Spleen (tissue), 13 donors: ENCODE measurements at places on chromosomes 2 and 18.

DNA sequence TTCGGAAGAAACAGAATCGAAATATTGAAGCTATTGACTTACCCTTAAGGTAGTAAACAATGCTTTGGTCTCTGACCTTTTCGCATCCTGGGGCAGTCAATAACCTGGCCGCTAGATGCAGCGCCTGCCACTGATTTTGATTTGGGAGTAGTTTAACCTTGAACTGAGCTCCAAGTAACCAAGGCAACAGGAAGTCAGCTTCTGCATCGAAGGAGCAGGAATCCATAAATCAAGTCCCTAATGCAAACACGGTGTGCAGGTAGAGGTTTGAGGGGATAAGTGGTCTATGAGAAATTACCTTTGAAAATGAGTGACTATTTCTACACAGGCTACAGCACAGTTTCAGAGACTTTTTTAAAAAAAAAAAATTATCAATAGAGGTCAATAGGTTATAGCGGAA lies 353.5 kb downstream of the SETBP1 start:
- no peak for DNase-seq

DNA sequence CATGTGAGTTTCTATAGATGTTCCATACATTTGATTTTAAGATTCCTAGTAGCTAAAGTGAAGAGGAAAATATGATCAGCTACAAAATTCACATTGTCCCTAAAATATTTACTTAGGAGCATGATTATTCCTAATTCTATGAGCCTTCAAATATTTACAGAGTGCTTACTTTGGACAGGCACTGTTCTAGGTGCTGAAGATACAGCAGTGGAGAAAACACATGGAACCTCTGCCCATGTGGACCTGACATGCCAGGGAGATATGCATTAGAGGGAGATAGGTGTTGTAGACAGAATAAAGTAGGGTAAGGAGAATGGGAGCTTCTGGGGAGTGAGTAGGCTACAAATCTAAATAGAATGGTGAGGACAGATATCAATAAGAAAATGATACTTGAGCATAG lies 62.6 kb upstream of the TACR1 start:
- no peak for DNase-seq

DNA sequence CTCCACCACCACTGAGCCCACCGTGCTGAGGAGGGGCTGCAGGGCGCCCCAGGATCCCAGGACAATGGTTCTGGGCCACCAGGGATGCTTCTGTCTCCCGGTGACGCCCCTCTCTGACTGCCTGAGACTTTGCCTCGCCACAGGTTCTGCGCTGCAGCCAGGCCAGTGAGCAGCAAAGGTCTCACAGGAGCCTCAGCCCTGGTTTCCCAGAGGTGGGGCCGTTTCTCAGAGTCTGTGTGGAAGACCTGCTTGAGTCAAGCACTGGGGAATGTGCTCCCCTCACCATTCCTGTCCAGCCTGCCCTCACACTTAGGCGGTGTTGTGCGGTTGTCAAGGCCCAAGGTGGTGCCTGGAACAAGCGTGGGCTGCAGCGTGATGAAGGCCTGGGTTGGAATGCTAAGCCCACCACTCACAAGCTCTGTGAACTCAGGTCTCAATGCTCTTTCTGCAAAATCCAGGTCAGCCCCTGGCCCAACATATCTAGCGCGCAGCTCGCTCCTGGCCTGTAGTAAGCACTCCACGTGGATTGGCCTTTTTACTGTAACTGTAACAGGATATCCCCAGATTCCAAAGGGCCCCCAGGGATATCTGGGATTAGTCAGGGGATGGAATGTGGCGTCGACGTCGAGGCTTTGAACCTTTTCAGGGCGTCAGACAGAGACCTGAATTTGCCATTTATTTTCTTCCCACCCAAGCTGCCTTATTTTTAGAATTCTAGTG lies 47.6 kb downstream of the PLB1 start:
- no peak for DNase-seq

DNA sequence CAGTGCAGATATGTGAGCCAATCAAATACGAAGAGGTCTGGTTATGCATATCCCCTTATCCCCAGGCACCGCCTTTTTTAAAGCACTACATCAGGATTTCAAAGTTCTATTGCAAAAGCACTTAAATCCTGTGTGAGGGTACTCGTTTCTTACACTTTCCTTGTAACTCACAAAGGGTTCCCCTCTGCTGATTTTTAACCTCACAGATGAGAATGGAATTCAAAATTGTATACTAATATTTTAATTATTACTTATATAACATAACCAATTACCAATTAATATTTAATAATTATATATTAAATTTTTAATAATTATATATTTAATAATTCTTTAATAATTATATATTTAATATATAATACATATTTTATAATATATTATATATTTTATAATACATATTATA lies 126.2 kb upstream of the MAPRE2 start:
- DNase-seq = no peak

DNA sequence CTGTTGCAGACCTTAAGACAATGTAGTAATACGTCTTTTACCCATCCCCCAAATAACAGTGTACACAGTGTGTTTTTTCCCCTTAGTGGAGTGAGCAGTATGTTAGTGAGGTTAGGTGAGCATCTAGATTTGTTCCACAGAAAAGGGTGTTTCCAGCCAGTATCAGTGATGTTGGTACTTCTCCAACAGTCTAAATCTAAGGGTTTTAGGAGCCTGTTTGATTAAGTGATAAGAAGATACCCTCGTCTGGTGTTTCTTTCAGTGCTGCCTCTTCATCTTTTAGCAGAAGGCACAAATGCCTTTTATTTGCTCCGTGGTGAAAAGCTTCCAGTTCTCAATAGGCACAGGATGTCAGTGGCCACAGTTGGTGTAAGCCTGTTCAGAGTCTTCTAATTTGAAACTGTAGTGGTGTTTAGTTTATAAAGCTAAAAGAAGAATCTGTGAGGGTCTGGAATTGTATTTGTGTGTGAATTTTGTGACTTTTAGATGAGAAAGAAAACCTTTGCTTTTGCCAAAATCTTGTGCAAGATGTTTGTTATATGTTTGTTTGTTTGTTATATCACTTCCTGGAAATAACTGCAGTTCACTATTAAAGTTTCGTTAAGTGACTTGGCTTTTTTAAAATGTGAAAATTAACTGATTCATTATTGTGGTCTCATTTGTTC lies 71.2 kb downstream of the MAP4K4 start:
- no peak for DNase-seq

DNA sequence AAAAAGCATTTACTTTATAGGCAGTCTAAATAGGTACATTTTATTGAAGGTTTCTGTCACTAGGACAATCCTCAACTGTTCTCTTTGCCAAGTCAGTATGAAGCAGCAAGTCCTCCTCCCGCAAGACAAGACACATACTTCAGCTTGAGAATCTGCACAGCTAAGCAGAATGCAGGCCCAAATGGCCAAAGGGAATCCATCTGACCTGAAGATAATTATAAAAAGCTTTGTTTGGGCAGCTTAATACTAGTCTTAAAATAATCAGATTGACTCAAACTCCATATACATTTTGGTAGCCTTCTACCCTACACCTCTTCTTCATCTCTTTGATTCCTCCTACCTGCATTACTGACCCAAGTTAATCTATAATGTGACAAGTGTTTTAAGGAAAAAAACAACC lies 1.8 kb downstream of the LANCL1 start:
- no peak for DNase-seq

- no peak for DNase-seq
These were observed 185.9 kb downstream of the AGPS start for GRCh38 chr2:177578454-177578853.

GRCh38 chr2:233791151-233791882 lies 13.2 kb downstream of the MROH2A start:
- peak; percentile 41 for DNase-seq

DNA sequence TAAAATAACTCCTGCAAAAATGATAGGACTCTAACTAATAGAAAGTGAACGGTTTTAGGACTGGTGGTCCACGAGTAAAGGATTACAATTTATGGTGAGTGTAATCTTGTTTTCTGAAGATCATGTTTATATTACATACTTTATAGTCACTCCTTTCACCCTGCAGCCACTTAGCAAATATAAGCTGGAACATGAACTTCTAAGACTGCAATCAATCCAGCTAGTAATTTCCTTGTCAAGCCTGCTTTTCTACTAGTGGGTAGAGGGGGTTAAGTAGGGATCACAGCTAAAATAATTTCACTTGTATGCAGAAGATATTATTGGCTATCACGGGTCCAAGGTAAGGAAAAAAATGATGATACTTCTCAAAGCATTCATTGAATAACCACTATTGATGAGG lies 125.5 kb upstream of the NETO1 start:
- DNase-seq = no peak

- no peak for DNase-seq
These were observed 24.2 kb downstream of the LMAN2L start for GRCh38 chr2:96715658-96716057.

GRCh38 chr18:46755315-46756024 lies 1.4 kb downstream of the ST8SIA5 start:
- DNase-seq = no peak

DNA sequence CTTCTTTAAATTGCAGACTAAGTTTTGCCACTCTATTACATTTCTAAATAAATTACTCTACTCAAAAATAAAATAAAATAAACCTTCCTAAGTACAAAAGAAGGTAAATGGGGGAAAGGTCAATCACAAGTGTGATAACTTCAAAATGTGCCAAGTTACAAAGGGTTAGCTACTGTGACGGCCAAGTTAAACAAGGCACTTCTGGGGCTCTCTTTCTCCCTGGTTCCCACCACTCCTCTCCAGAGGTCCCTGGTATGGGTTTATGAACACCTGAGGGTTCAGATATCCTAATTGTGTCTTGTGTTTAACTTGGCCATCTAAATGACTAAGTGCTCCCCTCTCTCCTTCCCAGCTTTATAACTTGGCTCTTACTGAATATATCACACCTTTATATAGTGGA lies 5.4 kb downstream of the ZNF521 start:
- DNase-seq = no peak

DNA sequence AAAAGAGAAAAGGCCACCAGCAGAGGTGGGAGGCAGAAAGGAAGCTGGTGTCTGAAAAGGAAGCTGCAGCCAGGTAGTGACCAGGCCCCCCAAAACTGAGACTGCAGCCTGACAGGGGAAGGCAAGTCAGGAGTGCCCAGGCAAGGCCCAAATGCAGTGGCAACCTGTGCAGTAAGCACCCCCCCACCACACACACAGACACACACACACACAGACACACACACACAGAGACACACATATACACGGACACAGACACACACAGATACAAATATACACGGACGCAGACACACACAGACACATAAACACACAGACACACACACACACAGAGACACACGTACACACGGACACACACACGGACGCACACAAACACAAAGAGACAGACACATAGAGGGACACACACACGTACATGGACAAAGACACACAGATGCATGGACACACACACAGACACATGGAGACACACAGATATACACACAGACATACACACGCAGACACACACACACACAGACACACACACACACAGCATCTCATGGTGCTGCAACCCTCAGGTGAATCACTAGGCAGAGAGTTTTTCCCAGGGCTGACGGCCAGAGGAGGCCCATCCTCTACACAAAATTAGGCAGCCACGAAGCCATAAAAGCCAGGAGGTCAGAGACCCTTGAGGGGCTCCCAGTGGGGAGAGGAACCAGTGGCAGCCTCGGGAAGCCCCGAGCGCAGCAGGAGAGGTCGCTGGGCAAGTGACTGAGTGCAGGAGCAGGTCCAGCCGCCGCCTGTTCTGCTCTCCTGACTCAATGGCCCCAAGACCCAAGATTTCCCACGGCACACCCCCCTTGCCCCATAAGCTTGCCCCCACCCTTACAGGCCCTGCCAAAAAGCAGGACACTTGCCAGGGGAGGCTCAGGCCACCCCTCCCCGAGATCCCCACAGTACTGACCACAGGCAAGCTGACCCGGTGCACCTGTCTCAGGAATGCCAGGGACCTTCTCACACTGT lies 6.3 kb downstream of the SDC1 start:
- peak; percentile 55 for DNase-seq

GRCh38 chr18:70578480-70578879 lies 289.6 kb downstream of the SOCS6 start:
- DNase-seq = no peak

GRCh38 chr2:120077896-120078295 lies 65.0 kb downstream of the EPB41L5 start:
- DNase-seq = no peak

DNA sequence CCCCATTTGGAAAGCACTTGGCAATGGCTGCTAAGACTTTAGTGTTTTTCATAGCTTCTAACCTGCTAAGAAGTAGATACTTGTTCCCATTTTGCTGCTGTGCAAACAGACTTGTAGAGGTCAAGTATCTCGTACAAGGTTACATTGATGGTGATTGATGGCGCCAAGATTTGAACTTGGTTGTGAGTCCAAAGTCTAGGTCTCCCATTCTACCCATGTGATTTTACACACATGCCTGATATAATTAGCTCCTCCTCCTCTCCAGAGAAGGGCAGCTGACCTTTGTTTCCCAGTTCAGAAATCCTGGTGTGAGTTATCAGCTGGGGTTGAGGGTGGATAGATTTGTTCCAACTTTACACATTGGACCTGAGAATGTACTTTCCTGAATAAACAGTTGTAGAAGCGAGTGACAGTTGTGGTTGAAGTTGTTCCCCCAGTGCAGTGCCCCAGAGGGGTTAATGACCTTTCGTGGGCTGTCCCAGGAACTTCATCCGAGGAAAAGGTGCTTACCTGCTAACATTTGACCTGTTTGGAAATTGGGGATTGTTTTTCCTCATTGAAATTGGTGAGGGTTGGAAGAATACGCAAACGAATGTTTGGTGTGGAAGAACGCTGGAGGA lies 10.4 kb downstream of the TCF7L1 start:
- DNase-seq = no peak

DNA sequence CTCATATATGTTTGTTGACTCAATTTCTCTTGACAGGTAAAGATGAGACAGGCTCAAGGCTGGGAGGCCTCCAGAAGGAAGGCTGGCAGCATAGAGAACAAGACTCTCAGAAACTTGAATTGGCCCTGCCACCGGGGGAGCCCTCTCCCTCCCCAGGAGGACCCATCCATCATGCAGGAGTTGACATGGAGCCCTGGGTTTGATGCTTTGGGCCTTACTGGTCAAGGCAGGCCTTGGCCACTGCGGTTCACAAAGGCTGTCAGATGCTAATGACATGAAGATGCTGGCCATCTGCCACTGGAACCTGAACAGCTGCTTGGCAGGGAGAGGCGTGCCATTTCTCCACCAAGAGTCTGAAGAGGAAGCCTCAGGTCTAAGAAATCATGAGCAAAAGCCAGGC lies 193.6 kb downstream of the MTCL1 start:
- no peak for DNase-seq

GRCh38 chr18:10926621-10927161 lies 222.7 kb downstream of the PIEZO2 start:
- DNase-seq = no peak

DNA sequence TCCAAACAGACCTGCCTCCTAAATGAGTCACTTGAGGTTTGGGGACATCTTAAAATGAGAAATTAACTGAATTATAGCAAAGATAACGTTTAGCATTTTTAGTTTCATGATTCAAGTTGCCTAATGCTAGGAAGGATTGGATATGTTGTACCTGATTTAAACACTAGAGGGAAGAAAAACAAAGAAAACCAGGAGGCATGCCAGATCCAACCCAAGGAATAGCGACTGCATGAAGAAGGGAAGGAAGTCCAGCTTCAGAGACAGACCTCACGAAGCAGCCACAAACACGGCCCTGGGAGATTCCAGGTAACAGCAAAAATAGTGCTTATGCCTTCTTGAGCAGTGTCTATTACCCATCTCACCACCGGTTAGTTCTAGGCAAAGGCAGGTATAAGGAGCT lies 499.9 kb upstream of the SPHKAP start:
- no peak for DNase-seq
